ENCODE measurements at places on chromosomes 12 and 14.

DNA sequence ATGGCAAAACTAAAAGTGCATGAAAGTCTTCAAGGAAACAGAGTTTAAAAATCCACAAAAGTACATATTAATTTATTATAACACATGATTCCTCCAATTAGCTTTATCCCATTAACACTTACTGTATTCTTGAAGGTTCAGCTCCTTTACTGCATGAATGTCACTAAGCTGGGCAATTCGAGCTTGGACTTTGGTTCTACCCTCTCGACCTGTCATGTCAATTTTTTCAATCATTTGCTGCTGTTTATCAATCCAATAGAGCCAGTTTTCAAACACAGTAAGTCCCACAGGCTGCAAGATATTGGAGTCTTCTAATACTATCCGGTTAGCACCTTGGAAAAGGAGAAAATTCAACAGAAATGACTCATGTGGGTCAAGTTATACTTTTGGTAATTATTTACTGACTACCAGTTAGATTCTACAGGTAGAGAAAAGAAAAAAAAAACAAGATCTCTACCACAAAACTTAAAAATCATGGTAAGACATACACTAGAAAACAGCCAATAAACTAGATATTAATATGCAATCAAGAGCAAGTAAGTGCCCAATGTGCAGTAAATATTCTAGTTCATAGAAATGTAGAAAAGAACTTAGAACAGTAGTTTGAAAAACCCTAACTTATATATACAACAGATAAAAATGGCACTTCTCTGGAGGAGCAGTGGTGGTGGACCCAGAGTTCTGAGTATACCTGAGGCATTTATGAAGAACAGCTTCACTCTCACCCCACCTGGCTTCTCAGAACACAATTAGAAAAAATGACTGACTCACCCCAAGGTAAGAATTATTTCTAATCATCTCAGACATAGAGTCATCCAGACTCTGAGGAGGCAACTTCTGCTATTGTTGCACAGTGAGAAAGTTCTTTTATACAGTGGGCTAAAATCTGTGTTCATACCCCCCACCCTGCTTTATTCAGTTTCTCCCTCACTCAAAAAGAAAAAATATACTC is 67.7 kb downstream of the BCL2L14 start:
- no peak for DNase-seq

DNA sequence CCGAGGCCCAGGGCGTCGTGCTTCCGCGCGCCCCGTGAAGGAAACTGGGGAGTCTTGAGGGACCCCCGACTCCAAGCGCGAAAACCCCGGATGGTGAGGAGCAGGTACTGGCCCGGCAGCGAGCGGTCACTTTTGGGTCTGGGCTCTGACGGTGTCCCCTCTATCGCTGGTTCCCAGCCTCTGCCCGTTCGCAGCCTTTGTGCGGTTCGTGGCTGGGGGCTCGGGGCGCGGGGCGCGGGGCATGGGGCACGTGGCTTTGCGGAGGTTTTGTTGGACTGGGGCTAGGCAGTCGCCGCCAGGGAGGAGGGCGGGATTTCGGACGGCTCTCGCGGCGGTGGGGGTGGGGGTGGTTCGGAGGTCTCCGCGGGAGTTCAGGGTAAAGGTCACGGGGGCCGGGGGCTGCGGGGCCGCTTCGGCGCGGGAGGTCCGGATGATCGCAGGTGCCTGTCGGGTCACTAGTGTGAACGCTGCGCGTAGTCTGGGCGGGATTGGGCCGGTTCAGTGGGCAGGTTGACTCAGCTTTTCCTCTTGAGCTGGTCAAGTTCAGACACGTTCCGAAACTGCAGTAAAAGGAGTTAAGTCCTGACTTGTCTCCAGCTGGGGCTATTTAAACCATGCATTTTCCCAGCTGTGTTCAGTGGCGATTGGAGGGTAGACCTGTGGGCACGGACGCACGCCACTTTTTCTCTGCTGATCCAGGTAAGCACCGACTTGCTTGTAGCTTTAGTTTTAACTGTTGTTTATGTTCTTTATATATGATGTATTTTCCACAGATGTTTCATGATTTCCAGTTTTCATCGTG is 612 bp downstream of the MDM2 start:
- peak; percentile 76 for DNase-seq

GRCh38 chr12:132761032-132761920 is at the start of gene ANKLE2:
Gene ANKLE2 (minus strand): TSS chr12:132761832. CDS start chr12:132761798, 34 bp downstream.
- no peak for DNase-seq

DNA sequence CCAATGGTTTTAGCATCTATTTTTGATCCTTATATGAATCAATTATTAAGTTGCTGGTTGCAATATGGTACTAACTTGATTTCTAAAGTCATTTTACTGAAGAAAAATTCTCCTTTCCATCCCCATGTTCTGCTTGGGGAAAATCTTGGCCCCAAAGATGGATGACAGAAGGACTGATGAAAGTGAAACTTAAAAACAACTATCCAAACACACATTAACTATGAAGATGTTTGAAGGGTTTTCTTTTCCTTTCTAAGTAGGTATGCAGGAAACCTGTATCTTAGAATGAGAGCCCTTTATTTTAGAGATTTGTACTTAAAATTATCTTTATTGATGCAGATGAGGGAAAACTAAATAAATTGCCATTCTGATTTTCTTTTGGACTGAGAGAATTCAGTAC is 5.9 kb downstream of the C12orf71 start:
- DNase-seq = no peak

- no peak for DNase-seq
Observed at GRCh38 chr12:70671698-70672097, 34.5 kb upstream of the PTPRB start.

DNA sequence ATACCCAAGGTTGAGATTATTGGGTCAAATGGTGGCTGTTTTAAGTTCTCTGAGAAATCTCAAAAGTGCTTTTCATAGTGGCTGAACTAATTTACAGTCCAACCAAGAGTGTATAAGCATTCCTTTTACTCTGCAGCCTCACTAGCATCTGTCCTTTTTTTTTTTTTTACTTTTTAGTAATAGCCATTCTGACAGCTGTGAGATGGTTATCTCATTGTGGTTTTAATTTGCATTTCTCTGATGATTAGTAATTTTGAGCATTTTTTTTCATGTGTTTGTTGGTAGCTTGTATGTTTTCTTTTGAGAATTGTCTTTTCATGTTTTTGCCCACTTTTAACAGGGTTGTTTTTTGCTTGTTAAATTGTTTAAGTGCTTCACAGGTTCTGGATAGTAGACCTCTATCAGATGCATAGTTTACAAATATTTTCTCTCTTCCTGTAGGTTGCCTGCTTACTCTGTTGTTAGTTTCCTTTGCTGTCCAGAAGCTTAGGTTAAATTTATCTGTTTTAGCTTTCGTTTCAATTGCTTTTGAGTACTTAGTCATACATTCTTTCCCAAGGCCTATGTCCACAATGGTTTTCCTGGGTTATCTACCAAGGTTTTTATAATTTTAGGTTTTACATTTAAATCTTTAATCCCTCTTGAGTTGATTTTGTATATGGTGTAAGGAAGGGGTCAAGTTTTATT is 881.3 kb upstream of the SEL1L start:
- no peak for DNase-seq

DNA sequence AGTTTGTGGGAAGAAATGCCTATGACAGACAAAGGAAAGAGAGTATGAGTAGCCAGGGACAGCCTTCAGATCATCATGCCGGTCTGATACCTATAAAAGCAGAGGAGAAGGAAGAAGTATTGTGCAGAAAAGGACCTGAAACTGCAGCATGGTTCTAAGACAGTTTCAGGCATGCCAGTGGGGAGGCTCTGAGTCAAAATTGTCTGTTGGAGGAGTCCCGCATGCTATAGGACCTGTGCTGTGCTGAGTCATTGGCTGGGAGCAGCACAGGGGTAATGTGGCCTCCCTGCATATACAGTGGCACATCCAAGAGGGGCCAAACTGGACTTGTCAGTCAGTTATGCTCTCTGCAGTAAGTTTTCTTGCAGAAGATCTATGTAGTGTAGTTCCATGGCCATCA is 40.7 kb downstream of the NEUROD4 start:
- no peak for DNase-seq

DNA sequence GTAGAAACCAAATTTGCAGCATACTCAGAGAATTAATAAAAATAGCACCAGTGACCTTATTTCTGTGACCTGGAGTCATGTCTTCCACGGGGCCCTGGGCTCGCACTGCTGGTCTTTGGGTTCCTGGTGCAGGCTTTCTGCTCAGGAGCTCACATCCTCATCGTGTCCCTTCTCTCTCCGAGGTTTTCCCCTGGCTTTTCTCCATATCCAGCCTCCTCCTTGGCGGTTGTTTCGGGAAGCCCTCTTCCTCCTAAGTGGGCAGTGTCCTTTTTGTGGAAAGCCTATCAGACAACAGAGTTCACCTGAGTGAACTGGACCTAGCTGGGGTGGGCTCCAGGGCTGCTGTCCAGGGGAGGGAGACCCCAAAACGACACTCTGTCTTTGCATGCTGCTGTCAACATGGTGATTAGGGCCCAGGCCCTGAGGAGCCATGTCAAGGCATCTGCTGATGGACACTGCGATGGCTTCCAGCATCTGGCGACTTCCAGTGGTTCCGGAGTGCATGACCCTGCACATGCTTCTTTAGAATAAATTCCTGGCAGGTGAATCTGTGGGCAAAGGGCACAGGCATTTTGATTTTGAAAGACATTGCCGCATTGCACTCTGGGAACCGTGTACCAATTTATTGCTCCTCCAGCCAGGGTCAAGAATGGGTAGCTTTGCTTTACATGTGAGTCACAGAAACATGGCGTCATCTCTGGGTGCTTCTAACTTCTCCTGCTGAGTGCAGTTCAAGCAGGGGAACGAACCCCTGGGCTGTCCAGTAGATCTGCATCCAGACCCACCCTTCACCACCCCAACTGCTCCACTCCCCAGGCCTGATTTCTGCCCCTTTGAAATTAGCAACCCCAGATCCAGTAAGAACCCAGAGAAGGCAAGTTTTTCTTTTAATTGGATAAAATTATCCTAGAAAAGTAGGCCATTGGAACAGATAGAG is 136.8 kb downstream of the ADGRD1 start:
- no peak for DNase-seq

- no peak for DNase-seq
Observed at GRCh38 chr12:19841451-19841850, 402.2 kb downstream of the AEBP2 start.

DNA sequence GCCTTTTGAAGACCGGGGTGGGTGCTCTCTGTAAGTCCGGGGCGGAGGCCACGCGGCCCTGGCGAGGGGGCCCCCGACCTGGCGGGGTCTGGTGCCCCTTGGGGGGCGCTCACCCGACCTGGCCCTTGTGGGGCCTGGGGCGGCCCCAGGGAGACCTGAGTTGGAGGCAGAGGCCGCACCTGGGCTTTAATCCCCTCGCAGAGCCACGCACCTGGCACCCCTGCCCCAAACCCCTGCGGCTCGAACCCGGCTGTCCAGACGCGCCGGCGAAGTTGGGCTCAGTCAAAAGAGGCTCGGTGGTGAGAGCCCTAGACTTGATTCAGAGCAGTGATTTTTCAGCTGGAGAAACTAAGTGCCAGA is 267 bp downstream of the CFAP251 start:
- DNase-seq = no peak

DNA sequence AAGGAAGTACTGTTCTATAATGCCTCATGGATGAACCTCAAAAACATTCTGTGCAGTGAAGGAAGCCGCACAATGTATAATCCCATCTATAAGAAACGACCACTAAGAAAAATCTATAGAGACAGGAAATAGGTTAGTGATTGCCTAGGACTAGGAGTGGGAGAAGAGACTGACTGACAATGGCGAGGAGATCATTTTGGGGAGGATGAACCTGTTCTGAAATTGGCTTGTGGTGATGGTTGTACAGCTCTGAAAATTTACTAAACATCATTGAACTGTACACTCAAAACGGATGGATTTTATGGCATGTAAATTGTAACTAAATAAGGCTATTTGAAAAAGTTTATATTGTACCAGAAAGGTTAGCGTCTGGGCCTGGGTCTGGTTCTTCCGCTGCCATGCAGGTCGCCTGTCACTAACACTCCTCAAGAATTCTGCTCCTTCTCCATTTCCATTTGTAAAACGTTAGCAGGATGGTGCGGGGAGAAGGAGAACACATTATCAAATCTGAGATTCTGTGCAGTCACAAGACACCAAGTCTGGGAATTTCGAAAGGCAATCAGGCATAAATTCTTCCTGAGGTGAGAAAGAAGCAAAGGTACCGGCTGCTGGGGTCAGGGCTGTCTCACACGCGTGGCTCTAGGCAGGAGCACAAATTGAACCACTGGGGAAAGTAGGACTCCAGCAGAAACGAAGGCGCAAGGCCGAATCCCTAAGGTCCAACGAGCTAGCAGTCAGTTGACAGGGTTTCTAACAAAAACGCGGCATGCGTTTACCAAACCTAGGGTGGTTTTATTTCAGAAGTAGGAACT is 845 bp upstream of the COCH start:
- DNase-seq = no peak

GRCh38 chr12:20368114-20368650 is at the start of gene PDE3A:
Gene PDE3A (plus strand): TSS chr12:20368537. CDS start chr12:20369285, 748 bp downstream.
- no peak for DNase-seq

DNA sequence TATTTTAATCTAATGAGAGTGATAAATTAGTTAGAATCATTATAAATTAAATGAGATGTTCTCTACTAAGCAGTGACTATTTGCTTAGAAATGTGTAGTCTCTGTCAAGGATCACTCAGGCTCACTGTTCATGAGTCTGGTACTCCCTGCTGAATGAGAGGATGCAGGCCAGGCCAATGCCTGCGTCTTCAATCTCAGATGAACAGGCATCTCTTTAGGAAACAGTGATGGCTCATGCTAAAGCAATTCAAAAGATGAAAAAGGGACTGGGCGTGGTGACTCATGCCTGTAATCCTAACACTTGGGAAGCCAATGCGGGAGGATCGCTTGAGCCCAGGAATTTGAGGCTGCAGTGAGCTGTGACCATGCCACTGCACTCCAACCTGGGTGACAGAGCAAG is 106.8 kb downstream of the ZFC3H1 start:
- DNase-seq = no peak

- DNase-seq = no peak
Observed at GRCh38 chr12:128810182-128811127, 13.3 kb downstream of the SLC15A4 start.

DNA sequence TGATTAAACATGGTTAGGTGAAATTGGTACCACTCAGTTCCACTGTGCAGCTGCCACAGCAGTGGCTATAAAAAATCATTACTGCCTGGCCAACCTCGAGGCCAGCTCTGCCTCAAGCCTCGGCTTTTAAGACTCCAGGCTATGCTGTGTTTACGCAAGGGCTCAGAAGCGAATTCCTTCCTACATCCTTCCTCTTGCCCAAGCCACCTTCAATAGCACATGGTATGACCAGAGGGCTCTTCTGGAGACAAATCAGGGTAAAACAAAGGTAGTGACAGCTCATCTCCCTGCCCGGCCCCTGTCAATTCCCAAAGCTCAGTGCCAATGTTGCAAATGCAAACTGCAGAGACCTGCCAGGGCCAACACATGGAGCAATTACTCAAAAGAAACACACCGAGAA is 31.9 kb downstream of the NUAK1 start:
- no peak for DNase-seq

DNA sequence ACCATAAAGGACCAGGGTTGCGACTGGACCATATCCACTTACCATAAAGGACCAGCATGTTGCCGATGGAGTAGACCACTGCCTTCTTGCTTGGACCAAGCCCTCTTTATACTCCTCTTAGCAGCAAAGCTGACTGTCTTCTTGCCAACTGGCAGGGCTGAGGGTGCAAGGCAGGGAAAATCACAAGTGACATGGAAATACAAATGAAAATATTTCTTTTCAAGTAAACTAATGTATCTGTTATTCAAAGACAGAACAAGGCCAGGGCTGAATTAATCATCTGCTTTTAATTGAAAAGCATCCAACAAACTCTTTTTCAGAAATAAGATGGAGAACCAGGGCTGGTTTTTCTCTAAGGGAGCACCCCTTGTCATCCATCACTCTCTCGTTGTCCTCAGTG is at the start of gene CELA1:
Gene CELA1, minus strand, starts transcription at position 99 of the 400 bp plus-strand sequence. Its CDS starts 41 bp downstream, at position 58.
- no peak for DNase-seq

GRCh38 chr12:93275589-93275988 is 102.1 kb upstream of the NUDT4 start:
- DNase-seq = no peak

All from NCI-H748 treated with DMSO at 0.1 percent for 48 hours (cell line).